Bronchus fibroblast of lung (primary cell): ENCODE measurements at places on chromosomes 1 and 21. TPM values are rescaled to one million over a fixed set of nuclear protein-coding genes. Genes with fewer than 3 reads are reported as not detected.

Gene CPT2
- 15.8 and 19.7 TPM in 2 replicates for total RNA-seq

Gene HMCN1
- 0.15 and 1.2 TPM in 2 replicates for total RNA-seq

Gene FCRL2
- not detected in 2 replicates for total RNA-seq

Gene RIPPLY3
- not detected in 2 replicates for total RNA-seq

Gene C1orf94
- not detected in 2 replicates for total RNA-seq

Gene S100A12
- total RNA-seq: not detected in 2 replicates

Gene RGS4
- total RNA-seq: 111 and 142 TPM in 2 replicates

Gene S100A8
- total RNA-seq: not detected in 2 replicates

Gene ICOSLG
- under 0.01 TPM in 1 of 2 replicates, not detected in the other for total RNA-seq
